D721Med (cell line): ENCODE measurements at places on chromosomes 4 and X.

GRCh38 chrX:68488657-68489056, 10.2 kb upstream of the YIPF6 start:
- no peak for DNase-seq

- no peak for DNase-seq
Measured at GRCh38 chr4:33780952-33781791, 2463.1 kb downstream of the ARAP2 start.

GRCh38 chrX:8848911-8849310, 47.7 kb upstream of the FAM9A start:
- no peak for DNase-seq

- no peak for DNase-seq
Measured at GRCh38 chr4:141643557-141643956, 7.2 kb downstream of the IL15 start.

GRCh38 chr4:83504996-83505395, 20.1 kb upstream of the ABRAXAS1 start:
- DNase-seq, result no peak

GRCh38 chr4:121988950-121989349, 37.1 kb upstream of the TRPC3 start:
- no peak for DNase-seq
